Heart right ventricle (tissue), 16 donors: ENCODE measurements at places on chromosomes 7 and 10. TPM values are rescaled to one million over a fixed set of nuclear protein-coding genes. Genes with fewer than 3 reads are reported as not detected.

- DNase-seq: no peak
These were observed 171.4 kb downstream of the ARID5B start for GRCh38 chr10:62072901-62073300.

DNA sequence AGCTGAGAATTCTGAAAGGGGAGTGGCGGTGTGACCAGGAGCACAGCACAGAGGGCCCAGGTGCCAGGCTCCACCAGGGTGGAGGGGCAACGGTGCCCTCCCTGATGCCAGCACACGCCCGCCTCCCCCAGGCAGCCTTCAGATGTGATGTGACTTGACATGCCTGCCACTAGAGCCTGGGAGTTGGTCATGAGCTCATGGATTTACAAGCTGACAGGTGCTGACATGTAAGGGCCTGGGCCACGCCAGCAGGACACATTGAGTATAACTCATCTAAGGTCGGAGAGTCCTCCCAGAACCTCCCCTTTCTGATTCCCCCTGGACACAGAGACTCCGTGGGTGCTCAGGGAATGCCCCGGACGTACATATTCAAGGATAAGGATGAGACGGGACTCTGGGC lies 74.2 kb downstream of the LSM5 start:
- no peak for DNase-seq

GRCh38 chr10:120963594-120964220 lies 112.5 kb downstream of the WDR11 start:
- DNase-seq: no peak

GRCh38 chr7:24981171-24981951 lies 1.4 kb upstream of the OSBPL3 start:
- peak; percentile 41 for DNase-seq

The PODXL gene
- total RNA-seq: 60.8 TPM

The KDM7A gene
- 8.9 TPM for total RNA-seq

- DNase-seq: no peak
These were observed 33.8 kb downstream of the MAP3K8 start for GRCh38 chr10:30467651-30468338.
